ENCODE measurements at places on chromosomes 5 and 9. TPM values are rescaled to one million over a fixed set of nuclear protein-coding genes. Genes with fewer than 3 reads are reported as not detected.

The C5orf52 gene
- total RNA-seq, result not detected

The C9orf153 gene
- 0.48 TPM for total RNA-seq

The MYOZ3 gene
- under 0.01 TPM for total RNA-seq

The NUTM2G gene
- not detected for total RNA-seq

The OR1Q1 gene
- total RNA-seq, result not detected

The PCDH12 gene
- not detected for total RNA-seq

The ARHGEF28 gene
- 68.7 TPM for total RNA-seq

The SLC45A2 gene
- not detected for total RNA-seq

Measured in tracheal epithelial cell (primary cell).